Large intestine (tissue), 12 donors: ENCODE measurements at places on chromosomes 7 and 10. TPM values are rescaled to one million over a fixed set of nuclear protein-coding genes. Genes with fewer than 3 reads are reported as not detected.

DNA sequence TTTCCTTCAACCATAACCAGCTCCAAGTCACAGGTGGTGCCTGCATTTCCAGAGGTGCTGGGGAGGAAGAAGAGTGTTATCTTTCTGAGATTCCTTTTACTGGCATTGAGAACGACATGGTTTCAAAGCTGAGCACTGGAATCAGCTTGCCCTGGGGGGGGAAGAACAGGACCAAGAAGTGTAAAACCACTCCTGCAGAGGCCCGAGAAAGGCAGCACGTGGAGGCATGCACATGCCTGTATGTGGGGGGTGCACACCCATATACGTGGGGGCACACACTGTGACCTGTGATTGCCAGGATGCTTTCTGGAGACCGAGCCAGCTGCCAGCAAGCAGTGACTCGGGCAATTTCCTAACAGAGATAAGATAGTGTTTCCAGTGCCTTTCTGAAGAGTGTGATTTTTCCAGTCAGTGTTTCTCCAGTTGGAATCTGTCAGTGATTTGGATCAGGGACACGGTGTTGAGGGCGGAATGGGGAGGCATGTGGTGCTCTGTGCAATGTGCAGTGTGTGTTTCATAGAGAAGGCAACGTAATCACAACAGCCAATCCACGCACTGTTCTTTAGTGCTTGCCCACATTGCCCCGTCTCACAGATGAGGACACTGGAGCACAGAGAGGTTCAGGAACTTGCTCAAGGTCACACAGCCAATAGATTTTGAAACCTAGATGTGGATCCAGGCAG lies 4.2 kb downstream of the LRRC27 start:
- peak; percentile 69 for DNase-seq

GRCh38 chr10:131231965-131232541 lies 79.5 kb downstream of the TCERG1L start:
- DNase-seq, result no peak

DNA sequence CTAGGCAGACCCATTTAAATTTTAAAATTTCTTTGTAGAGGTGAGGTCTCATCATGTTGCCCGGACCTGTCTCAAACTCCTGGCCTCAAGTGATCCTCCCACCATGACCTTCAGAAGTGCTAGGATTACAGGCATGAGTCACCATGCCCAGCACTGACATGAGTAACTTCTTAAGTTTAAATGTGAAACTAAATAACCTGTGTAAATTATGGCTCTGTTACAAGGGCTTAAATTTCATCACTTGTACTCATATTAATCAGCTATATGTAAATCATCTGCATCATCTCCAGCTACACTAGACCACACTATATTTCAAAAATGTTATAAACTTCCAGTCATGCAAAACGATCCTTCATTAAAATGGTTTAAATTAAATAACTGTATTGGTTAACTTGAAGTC lies 56.1 kb downstream of the ATAD1 start:
- DNase-seq, result peak; percentile 15

DNA sequence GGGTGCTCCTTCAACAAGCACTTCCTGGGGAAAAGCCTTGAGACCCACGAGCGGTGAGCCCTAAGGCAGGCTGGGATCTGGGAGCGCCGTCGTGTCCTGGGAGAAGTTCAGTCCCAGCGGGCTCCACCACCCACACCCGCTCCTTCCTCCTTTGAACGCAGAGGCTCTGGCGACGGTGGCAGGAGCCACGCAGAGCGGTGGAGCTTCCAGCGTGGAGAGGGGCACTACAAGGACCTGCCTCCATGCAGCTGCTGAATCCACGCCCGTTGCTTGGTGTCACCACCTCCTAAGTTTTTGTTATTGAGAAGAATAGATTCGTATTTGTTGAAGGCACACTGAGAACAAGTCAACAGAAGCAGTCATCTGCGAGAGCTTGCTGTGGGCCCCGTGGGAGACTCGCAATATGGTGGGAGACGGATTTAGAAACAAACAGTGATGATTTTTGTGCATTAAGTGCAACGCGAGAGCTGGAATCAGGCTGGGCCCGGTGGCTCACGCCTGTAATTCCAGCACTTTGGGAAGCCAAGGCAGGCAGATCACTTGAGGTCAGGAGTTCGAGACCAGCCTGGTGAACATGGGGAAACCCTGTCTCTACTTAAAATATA lies 60.1 kb upstream of the SDK1 start:
- no peak for DNase-seq

GRCh38 chr10:123761038-123761428 lies 94.9 kb downstream of the GPR26 start:
- no peak for DNase-seq

GRCh38 chr7:29494350-29494749 lies 69.3 kb upstream of the PRR15 start:
- DNase-seq, result no peak

DNA sequence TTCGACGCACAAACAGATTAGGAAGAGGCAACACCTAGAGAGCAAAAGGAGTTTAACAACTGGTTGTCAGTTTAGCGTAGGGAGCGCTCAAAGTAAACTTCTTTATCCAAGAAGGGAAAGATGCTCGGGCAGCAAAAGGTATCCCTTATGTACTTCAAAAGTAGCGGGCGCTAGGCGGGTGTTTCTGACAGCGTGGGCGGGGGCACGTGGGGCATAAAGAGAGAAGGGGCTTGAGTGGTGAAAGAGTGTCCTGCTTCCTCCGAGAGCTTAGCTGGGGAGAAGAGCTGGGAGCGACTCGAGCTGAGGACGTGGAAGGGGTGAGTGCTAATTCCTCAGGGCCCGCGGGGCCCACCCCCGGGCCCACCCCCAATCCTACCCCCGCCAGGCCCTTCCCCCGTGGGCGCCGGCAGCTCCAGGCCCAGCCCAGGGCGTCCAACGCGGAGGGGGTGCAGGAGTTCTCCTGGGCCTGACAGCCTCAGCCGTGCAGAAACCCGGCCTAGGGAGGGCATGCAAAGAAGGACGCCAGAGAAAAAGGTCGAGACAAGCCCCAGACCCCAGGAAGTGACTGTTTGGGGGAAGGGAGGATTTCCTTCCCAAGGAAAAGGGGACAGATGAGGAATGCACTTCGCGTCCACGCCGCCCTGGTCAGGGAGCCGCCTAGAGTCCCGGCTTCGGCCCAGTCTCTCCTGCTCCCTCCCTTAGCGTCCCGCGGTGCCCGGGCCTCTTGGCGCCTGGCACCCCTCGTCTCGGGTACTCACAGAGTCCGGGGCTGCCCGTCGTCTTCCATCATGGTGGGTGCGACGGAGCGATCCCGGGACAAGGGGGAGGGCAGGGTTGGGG lies 868 bp downstream of the TIAL1 start:
- no peak for DNase-seq

- no peak for DNase-seq
Observed at GRCh38 chr7:43849047-43849446, 20.3 kb downstream of the MRPS24 start.

DNA sequence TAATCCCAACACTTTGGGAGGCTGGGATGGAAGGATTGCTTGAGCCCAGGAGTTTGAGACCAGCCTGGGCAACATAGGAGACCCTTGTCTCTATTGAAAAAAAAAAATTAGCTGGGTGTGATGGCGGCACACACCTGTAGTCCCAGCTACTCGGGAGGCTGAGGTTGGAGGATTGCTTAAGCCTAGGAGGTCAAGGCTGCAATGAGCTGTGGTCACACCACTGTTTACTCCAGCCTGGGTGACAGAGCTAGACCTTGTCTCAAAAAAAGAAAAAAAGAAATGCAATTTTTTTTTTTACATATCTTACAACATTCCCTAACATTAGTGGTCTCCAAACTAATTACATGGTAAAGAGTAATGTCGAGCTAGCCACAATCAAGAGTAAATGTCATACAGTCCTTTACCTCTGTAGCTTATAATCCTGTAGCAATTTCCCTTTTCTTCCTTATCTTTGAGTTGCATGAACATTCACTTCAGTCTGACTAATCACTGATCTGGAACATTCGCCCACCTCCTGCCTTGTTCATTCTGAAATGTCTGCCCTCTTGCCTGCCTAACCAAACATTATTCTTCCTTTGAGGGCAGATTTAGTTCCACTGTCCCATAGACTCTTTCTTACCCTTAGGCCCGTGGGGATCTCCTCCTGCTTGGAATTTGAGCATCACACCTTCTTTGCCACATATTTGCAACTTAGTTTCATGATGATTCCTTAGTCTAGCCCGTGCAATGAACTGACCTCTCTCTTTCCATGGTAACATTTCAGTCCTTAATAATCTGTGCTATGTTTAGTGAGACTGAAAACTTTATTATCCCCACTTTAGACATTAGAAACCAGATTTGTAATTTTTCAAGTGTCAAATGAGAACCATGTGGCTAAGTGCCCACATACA lies 4.8 kb upstream of the VCL start:
- no peak for DNase-seq

DNA sequence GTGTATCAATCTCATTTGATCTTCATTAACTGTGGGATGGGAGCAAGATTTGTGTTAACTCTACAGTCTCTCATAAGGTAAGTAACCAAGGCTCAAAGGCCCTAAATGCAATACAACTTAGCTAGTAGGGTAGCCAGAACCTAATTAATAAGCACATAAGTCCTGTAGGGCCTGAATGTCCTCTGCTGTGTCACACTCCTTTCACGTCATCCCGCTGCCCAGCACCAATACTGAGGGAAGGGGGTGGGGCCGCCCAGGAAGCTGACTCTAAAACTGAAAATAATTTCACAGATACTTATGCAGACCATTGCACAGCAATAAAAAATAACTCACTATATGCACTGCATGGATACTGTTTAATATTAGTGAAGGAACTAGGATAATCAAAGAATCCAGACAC lies 13.7 kb downstream of the CCDC6 start:
- no peak for DNase-seq

DNA sequence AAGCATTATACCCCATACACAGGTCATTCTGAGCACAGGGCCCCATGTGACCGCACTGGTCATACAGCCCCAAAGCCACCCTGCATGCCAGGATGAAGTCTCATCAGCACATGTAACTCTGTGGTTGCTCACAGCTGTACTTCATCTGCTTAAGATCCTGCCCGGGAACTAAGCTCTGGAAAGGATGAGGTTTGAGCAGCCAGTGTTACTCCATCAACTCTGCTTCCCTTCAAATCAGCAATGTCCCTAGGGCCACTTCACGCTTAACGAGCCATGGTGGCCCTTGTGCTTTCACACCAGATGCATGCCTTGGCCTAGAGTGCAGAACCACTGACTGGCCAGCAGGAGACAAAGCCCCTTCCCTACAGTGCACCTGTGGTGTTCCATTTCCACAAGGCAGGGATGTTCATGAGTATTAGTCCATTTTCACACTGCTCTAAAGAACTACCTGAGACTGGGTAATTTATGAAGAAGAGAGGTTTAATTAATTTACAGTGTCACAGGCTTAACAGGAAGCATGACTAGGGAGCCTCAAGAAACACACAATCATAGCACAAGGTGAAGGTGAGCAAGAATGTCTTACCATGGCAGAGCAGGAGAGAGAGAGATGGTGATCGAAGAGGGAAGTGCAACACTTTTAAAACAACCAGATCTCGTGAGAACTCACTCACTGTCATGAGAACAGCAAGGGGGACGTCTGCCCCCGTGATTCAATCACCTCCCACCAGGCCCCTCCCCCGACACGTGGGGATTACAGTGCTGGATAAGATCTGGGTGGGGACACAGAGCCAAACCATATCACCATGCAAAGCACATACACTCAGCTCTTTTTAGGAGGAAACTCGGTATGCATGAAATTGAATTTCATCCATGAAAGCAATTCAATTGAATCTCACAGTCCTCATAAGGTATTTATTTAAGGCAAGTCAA lies 149.0 kb upstream of the CDCA7L start:
- DNase-seq, result no peak

Gene PODXL
- polyA plus RNA-seq, result 26.9 TPM

Gene MSS51
- polyA plus RNA-seq, result 3.6 TPM

Gene SPAG6
- polyA plus RNA-seq, result 0.19 TPM

Gene IRF5
- 5.5 TPM for polyA plus RNA-seq
